ENCODE measurements at places on chromosomes 2 and 18.

DNA sequence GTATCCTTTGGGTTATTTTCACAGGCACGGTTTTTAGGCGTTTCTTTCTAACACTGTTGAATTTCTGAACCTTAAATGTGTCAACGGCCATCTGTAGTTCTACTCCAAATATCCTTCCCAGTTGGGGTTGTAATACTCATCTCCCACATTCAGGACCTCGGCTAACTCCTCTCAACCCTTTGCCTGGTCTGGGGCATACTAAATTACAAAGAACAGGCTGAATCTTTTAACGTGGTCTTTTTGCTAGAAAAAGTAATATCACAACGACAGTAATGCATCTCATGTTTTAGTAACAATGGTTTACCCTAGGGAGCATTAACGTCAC, 2.1 kb downstream of the RPRM start:
- no peak for ATAC-seq

- ATAC-seq = no peak
Observed at GRCh38 chr2:108383146-108383830, 5.5 kb downstream of the SULT1C4 start.

DNA sequence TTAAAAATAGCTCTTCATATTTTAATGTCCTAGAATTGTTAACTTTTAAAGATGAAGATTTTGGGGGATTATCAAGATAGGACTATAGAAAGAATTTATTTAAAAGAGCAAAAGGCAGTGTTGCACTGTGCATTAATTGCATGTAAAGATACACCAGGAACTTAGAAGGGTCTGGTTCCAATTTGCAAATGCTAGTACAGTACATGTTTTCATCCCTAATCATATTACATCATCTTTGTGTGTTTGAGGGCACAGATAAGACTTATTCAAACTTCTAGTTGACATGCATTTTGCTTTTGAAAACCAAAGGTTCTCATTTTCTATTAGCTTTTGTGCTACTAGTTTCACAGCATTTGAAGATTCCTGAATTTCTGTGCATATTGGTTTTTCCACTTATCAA, 231.7 kb upstream of the LYPD1 start:
- no peak for ATAC-seq

GRCh38 chr2:64516651-64517510, 7.2 kb upstream of the AFTPH start:
- no peak for ATAC-seq

- no peak for ATAC-seq
Observed at GRCh38 chr18:38368246-38368645, 802.6 kb upstream of the CELF4 start.

- no peak for ATAC-seq
Observed at GRCh38 chr2:6526093-6526824, 339.4 kb downstream of the CMPK2 start.

- no peak for ATAC-seq
Observed at GRCh38 chr2:26382564-26382963, 19.2 kb upstream of the DRC1 start.

DNA sequence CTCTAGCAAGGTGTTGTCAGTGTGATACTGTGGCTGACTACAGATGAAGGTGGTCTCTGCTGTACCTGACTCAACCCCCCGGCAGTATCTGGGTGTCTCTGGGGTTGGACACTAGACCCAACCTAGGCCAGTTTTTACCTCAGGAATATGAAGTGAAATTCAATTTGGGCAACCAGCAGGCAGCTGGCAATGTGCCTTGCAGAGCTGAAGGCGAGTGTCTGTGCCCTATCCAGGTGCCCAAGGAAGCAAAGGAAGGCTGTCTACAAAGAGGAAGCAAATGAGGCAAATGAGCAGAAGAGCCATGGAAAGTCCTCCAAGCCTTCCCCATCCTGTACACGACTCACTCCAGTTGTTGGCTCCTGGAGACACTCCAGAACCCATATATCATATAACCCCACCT, 264.6 kb upstream of the AGAP1 start:
- no peak for ATAC-seq

DNA sequence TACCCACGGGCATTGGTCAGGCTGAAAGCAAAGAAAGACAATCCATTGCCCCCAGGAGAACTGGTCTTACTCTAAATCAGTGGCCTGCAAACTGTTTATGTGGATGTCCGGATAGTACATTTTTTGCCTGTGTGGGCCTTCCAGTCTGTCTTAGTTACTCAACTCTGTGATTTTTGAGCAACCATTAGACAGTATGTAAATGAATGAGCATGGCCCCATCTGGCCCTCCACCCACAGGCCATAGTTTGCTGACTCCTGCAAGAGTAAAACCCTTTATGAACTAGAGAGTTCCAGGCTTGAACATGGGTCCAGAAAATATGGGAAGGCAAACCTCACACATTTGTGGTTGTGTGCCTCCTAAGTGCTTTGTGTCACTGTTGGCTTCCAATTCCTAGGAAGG, 55.7 kb upstream of the CYP1B1 start:
- no peak for ATAC-seq

DNA sequence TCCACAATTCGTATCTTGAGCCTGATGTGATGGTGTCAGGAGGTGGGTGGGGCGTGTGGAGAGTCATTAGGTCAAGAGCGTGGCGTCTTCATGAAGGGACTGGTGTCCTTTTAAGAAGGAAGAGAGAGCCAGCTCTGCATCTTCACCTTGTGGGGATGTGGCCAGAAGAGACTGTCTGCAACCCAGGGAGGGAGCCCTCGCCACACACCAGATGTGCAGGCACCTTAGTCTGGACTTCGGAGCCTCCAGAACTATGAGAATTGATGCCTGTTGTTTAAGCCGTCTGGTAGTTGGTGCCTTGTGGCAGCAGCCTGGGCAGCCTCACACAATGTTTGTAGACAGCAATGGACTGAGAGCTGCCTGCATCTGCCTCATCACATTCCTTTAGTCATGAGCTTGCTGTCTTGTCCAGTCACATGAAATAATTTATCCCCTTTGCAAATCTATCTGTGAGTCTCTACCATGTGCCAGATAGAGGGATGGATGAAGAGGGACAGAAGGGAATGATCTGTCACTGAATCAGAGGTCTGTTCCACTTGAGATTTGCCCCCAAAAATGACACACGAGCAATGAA, 61.0 kb downstream of the MYT1L start:
- no peak for ATAC-seq

- no peak for ATAC-seq
Observed at GRCh38 chr2:117931978-117932377, 81.9 kb downstream of the CCDC93 start.

DNA sequence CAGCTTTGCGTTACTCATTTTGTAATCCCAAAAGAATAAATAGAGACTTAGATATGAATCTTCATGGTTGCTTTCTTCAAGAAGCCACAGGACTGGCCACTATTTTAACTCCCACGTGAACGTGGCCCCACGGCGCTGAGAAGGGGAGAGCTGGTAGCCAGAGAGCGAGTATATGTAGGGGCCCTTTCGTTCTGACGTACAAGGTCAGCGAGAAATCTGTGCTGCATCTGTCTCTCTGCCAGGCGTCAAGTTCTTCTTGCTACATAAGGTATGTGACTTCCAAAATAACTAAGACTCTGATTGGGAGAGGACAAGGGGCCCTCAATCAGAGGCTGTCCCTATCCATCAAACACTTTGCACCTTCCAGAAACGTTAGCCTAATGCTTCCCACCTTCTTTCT, 149.2 kb downstream of the PLEKHA3 start:
- ATAC-seq = no peak

DNA sequence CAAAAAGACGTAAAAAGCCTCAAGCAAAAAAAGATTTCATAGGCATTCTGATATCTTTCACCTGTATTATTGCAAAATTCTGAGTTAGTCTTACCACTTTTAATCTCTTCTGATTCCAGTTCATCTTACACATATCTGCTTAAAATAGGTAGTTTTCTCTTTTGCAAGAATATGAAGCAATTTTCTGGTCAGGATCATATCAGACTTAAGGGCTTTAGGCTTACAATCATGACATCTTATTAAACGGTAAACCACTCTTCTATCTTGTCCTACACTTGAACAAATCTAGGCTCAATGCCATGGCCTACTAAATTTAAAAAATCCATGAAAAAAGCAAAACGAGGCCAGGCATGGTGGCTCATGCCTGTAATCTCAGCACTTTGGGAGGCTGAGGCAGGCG, 50.1 kb upstream of the GAREM1 start:
- no peak for ATAC-seq

DNA sequence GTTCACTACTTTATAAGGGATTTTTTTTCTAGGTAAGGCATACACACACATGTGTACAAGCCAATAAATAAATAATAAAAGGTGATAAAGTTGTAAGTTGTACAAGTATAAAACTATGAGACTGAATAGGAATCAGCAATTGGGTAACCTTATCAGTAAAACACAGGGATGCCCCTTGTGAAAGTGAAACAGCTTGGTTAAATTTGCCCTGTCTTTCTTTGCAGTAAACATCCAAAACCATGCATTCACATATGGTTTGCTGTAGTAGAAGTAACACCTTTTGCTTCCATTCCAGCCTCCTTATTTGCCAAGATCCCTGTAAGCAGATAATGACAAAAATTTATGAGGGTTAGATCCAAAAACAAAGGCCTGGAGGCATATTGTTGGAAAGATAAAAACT, 44.3 kb upstream of the NEUROD1 start:
- no peak for ATAC-seq

GRCh38 chr2:77910136-77910535, 388.0 kb upstream of the LRRTM4 start:
- ATAC-seq = no peak

GRCh38 chr2:230077851-230078547, 9.3 kb upstream of the SLC16A14 start:
- no peak for ATAC-seq

- no peak for ATAC-seq
Observed at GRCh38 chr18:21958263-21958662, 211.1 kb upstream of the GATA6 start.

DNA sequence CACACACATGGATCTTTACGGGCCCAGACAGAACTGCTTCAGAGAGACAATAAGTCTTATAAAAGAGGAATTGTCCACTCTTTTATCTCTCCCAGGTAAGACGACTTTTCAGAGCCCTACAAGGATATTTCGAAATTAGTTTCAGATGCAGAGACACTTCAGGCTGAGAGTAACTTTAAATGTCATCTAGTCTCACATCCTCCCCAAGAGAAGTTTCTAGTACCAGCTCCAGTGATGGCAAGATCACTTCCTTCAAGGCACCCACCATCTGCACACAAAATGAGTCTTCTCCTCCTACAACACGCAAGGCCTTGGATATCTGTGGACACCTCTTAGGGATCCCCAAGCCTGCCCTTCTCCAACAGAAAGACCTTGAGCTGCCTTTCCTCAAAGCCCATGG, 39.0 kb upstream of the KLHL29 start:
- no peak for ATAC-seq

DNA sequence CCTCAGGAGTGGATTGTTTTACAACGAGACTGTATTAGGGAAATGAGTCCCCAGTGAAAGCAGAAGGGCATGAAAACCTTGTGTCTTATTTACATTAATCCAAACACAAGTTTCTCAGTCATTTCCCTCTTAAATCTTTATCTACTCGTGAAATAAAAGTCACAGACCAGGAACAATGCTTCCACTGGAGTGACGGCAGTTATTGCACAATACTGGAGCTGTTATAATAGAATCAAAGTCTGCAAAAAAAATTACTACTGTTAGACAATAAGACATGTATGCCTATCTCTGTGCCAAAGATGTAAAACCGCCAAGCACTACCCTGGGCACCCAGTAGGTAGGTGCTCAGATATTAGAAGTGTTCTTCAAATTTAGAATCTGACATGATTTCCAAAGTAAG, 375.5 kb downstream of the ZNF521 start:
- no peak for ATAC-seq

DNA sequence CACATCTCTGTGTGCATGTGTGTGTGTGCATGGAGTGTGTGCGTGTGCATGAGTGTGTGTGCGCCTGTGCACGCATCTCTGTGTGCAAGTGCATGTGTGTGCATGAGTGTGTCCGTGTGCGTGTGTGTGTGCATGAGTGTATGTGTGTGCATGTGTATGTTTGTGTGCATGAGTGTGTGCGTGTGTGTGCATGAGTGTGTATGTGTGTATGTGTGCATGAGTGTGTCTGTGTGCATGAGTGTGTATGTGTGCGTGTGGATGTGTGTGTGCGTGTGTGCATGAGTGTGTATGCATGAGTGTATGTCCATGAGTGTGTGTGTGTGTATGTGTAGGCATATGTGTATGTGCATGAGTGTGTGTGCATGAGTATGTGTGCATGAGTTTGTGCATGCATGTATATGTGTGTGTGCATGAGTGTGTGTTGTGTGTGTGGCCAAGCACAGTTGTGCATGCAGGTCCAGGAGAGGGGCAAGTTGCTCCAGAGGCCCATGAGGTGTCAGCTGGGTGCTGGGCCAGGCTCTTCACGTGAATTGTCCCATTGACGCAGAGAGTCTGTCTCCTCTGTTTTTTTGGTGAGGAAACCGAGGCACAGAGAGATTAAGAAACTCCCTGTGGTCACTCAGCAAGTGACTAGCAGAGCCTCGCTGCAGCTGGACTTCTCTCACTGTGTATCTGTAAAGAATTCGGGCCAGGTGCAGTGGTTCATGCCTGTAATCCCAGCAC, 75.5 kb downstream of the ASB1 start:
- no peak for ATAC-seq

DNA sequence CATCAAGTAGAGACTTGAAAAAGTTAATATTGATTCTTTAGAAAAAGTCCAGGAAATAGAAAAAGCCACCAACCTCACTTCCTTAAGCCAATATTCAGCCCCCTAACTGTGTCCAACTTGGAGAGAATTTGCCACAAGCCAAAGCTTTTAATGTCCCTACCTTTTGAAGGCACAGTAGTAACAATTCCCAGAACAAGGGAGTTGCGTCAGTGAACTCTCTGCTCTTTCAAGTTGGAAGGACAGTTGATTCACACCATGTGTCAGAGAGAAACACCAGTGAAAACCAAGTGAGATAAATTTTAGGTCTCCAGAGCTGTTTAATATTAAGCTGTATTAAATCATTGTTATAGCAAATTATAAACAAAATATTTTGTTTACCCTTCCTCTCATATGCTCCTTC, 66.1 kb downstream of the EXOC6B start:
- ATAC-seq = no peak

GRCh38 chr18:3330622-3331021, 68.7 kb downstream of the MYL12B start:
- ATAC-seq = no peak

- ATAC-seq = peak; percentile 49
Observed at GRCh38 chr2:84830095-84830494, 50.8 kb downstream of the TRABD2A start.

DNA sequence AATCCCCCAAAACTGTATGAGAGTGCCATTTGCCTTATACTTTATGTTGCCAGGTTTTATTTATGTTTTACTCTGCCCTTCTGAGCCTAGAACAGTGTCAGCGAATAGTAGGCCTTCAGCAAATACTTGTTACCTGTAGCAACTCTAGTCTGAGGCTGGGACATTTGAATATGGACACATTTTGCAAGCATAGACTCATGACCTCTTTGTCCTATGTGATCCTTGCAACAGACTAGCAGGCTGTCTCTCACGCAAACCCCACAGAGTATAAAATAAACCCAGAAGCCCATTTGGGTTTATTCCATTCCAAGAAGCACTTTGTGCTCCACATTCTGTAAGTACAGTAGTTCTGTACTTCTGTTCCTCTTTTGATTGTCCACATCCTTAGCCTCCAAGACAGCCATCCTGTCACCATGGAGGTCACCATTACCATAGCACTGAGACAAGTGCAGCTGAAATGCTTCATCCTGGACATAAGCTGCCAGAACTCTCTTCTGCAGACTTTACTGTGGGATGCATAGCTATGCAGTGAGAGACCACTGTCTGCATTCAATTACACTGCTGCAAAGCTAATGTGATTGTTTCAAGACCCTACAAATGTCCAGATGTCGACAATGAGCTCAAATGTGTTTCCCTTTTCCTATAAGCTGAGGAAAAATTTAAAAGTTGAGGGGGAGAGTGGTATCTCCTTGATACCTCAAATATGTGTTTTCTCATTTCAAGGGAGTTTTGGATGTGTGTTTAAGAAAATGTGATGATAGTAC, 425.7 kb downstream of the PID1 start:
- ATAC-seq = no peak

Data from gastroesophageal sphincter (tissue), 4 donors.